Urothelium cell line (cell line): ENCODE measurements at places on chromosomes 3 and 15.

GRCh38 chr15:89625716-89626115 lies 29.6 kb downstream of the KIF7 start:
- no peak for DNase-seq

DNA sequence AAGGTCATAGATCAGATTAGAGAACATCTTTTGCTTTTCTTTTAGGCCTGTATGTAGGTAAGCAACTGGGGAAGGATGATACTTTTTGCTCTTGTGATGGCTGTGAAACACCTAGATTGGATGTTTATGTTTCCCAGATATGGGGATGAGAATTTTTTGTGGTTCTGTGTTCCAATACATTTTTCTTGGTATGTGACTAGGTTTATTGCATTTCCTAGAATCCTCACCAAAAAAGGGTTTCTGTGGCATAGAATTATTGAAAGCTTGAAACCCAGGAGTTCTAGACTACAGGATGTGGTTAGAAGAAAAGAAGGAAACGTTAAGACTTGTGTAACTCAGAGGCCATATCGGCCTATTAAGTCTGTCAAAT lies 25.8 kb downstream of the OXNAD1 start:
- DNase-seq, result no peak

DNA sequence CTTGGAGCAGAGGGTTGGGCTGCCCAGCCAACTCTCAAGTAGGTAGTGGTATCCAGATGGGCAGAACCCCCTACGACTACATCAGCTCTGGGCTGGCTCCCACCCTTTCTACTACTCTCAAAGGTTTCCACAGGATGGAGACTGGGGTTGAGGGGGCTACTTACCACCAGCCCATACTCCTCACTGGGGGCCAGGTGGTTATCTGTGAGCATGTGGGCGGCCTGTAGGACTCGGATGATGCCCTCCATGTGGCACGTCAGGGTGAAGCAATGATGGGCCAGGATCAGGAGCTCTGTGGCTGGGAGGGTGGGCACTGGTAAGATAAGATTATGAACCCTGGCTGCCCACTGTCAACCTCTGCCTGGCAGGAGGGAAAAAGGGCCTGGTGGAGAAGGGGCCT lies 33.4 kb downstream of the EIF3J start:
- DNase-seq, result no peak

DNA sequence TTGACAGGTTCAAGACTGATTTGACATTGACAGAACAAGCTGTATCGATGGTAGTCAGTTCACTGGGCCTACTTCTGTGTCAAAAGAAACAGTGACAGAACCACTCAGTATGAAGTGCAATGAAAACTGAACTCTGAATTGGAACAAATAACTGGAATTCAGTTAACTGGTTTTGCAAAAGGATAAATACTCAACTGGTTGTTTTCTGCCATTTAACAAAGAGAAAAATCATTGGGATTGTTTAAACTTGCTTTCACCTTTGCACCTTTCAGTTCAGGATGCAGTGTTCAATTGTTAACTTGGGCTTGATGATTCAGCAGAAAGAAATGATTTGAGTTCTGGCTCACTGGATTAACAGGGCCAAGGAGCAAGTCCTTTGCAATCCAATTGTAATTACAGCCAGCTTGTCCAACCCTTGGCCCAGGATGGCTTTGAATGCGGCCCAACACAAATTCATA lies 4.9 kb downstream of the BTD start:
- DNase-seq, result no peak

GRCh38 chr15:49297584-49297983 lies 125.5 kb upstream of the FGF7 start:
- no peak for DNase-seq

DNA sequence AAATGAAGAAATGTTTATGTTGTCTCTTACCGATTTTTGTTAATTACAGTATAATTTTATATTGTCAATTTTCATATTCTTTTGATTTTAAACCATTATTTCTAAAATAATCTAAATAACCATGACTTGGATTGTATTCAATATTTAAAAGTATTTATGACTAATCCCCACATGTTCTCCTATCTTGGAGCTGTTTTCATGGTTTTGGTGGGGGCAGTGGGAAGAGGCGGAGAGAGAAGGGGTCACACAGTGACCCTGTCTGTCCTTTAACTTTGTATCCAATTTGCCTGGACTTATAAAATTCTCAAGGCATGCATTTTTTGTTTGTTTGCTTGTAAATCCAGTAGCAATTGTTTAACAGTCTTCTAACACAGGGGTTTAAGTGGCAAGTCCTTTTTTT lies 407.4 kb downstream of the NTRK3 start:
- DNase-seq, result no peak

GRCh38 chr15:34853001-34853758 lies 57.8 kb upstream of the ACTC1 start:
- DNase-seq, result no peak

GRCh38 chr3:167851749-167852148 lies 116.2 kb downstream of the SERPINI1 start:
- DNase-seq, result no peak

GRCh38 chr3:194098081-194098842 lies 37.7 kb upstream of the HES1 start:
- no peak for DNase-seq

DNA sequence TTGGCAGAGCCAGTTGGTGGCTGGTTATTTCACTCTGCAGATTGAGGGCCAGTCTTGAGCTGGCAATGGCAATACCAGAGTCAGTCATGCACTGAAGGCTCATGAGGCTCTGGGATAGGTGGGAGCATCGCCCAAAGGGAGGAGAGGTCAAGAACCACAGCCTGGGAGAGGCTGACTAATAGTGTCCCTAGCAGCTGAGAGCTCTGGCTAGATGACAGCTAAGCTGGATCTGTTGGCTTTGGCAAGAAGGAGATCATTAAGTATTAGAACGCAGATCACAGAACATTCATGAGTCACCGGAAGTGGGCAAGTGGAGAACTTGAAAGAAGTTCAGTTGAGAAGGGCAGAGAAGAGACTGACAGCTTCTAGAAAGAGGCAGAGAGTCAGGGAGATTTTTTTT lies 521.1 kb downstream of the NR2F2 start:
- DNase-seq, result peak; percentile 52

DNA sequence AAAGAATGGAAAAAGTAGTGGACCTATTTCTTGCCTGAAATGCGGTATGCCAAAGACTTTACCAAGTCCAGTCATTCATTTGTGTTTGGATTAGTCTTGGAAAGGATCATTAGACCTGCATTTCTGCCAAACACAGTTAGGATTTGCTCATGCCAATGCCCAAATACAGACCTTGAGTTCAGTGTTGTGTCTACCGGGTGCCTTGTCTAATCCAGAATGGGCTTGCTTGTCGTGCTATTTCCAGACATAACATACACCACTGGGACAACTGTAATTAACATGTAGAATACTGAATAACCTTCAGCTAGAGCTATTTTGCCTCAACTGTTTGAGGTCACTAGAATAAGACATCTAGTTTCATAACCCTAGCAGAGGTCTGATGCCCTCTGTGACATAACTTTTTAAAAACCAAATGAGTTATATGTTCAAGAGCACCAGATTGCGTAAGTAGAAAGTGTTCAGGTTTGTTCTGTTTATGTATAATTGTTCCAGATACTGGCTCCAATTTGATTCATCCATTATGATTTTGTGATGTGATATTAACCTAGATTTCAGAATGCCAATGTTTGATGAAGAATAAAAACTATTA lies 145.3 kb upstream of the DPH6 start:
- DNase-seq, result no peak

DNA sequence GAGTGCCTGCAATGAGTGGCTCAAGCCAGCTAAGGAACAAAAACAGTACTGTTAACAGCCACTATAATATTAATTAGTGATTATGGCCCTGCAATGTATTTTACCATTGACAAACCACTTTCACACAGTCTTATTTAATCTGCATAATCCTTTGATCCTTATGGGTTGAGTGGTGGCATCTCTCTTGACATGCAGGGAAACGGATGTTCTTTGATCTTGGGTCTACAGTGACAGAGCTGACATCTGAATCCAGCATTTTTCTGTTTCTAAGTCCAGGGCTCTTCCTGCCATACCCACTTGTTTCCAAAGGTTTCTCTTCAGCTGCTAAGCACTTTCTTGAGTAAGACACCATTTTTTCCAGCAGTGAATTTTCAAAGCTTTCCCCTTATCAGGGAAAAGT lies 277.7 kb upstream of the ROPN1 start:
- DNase-seq, result no peak

GRCh38 chr3:124904835-124905492 lies 17.8 kb upstream of the ITGB5 start:
- DNase-seq, result no peak

GRCh38 chr3:4398120-4398940 lies 68.7 kb downstream of the SUMF1 start:
- DNase-seq, result no peak

DNA sequence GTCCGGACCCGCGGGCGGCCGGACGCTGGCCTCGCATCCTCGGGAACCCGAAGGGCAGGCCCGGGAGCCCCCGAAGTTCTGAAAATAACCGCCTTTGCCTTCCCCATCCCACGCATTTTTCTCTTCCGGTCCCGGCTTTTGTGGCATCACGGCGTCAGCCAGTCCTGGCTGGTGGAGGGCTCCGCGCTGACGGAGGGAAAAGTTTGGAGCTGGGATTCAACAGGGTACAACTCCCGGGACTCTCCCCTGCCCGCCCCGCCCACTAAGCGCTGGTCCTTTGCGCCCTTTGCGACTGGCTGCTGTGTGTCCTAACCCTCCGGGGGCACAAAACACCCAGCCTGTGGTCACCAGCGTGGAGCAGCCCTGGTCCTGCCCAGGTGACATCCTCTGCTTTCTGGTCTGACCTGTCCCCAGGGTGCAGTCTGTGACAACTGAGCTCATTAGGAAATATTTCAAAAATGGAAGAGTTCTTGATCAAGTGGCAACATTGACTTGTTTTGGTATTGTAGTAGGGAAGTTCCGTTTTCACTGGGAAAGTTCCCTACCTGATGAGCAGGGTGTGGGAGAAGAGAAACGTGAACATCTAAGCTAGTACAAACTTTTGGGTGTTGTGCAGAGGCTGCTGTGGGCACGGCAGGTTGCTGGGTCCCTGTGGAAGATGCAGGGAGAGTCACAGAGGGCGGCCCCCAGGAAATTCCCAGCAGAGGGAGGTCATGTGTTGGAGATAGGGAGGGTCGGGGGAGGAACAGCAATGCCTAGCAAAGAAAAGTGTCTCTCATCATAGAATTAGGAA lies 775 bp downstream of the ARNT2 start:
- peak; percentile 59 for DNase-seq

GRCh38 chr3:8301977-8302735 lies 199.5 kb upstream of the LMCD1 start:
- DNase-seq, result peak; percentile 50

DNA sequence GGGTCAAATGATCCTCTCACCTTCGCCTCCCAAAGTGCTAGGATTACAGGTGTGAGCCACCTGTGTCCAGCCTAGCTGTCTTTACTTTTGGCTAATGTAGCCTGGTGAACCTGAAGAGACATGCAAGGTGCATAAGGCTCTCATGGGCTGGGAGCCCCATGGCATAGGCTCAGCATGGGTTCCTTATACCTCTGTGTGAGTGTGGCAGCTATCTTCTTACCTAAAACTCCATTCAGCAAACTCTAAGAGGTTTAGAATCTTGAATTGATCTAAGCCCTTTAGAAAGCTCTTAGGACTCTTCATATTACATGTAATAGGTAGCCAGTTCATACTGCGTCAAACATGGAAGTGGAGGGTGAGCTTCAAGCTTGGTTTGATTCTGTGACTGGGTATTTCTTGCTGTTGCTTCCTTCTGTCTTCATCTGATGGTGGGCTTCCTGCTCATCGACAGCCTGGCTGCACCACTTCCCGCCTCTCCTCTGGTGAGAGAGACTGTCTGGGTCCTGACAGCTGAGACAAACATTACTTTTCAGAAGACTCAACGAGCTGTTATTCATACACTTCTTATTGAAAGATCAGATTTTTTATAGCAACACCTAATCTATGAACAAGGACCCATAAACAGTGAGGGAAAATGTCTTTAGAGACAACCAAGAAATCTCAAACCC lies 19.2 kb upstream of the TKT start:
- DNase-seq, result no peak

- DNase-seq, result no peak
Measured at GRCh38 chr15:100256101-100256969, 85.4 kb downstream of the ADAMTS17 start.

DNA sequence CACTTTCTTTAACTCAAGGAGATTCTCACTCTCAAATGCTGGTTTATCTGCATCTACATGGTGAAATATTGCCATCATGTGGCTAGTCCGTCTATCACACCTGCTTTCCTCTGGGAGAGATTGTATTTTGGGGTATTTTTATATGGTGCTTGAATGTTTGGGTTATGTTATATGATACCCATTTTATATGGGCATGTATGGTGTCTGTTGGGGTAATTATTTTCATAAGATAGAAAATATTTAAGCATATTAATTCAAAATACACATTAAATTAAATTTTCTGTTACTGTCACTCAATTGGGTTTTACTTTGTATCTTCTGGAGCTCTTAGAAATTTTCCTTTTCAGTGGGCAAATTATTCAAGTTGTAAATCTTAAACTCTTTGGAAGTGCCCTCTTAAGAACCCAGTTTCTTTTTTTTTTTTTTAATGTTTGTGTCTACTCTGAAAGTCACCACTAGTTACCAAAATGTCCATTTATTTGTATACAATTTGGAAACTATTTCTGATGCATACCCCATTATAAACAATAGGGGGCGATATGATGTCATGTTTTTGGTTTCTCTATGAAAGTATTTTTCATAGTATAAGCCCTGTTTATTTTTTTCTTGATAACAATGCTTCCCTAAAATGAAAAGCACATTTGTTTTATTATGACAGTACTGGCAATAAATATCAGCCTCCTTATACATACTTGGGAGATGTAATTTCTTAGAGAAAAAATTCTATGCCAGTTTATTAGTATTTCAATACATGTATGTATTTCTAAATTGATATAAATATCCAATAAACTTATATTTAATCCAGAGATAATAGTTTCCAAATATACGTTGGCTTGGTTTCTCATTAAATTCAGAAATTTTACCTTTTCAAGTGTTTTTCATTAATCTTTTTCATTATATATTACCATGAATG lies 36.1 kb upstream of the PLSCR5 start:
- peak; percentile 8 for DNase-seq

GRCh38 chr3:16427103-16427965 lies 86.2 kb downstream of the RFTN1 start:
- DNase-seq, result no peak

DNA sequence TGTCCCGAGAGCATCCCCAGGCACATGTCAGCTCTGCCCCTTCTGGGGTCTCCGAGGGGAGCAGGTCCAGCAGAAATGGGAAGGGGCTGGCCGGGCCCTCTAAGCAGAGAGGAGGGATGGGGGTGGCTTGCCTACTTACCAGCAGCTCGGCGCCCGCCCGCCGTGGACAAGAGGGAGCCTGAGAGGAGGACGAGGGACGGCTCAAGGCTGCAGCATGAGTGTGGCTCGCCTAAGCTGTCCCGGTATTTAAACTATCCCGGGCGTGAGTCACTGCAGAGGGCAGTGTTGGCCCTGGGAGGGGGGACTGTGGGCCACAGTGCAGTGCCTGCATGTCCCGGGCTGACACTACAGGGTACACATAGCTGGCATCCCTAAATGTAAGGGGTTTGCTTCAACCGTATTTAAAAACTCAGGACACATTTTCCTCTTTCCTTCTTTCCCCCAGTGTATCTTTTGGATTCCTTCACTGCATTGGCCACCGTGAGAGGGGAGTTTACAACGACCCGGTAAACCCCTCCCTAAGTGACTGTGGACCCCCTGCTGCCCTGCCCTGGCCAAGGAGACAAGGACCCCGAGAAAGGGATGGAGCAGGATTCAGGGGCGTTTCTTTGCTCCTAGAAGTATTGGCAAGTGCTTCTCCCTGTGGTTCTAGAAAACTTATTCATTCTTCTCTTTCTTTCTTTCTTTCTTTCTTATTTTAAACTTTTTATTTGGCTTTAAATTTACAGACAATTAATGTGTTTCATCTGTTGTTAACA lies at the start of gene LRRC15:
Gene LRRC15 (minus strand): TSS at position 222 of the 758 bp plus-strand sequence. CDS start 8,700 bp downstream, outside the sequence.
- DNase-seq, result peak; percentile 87

- no peak for DNase-seq
Measured at GRCh38 chr3:31567036-31567435, 34.3 kb downstream of the STT3B start.
